ENCODE measurements at places on chromosomes 3 and 15. TPM values are rescaled to one million over a fixed set of nuclear protein-coding genes. Genes with fewer than 3 reads are reported as not detected.

EPHB3 gene
- total RNA-seq = not detected

CMSS1 gene
- total RNA-seq = 126 TPM

FOXL2 gene
- total RNA-seq = not detected

SEMA5B gene
- total RNA-seq = not detected

TEX55 gene
- total RNA-seq = not detected

C3orf33 gene
- total RNA-seq = 2.1 TPM

CKMT1A gene
- total RNA-seq = 0.66 TPM

P2RY13 gene
- total RNA-seq = not detected

PLSCR1 gene
- total RNA-seq = 86.0 TPM

MKRN3 gene
- total RNA-seq = 1.5 TPM

CDCP1 gene
- total RNA-seq = 3.2 TPM

ZNF660 gene
- 0.30 TPM for total RNA-seq

KLHL6 gene
- 44.9 TPM for total RNA-seq

SCN5A gene
- total RNA-seq = not detected

KIF15 gene
- 26.5 TPM for total RNA-seq

SCG5 gene
- total RNA-seq = 2.2 TPM

MYRIP gene
- not detected for total RNA-seq

FGF7 gene
- not detected for total RNA-seq

PTH1R gene
- not detected for total RNA-seq

IQCF5 gene
- not detected for total RNA-seq

NEDD4 gene
- 10.7 TPM for total RNA-seq

NPAP1 gene
- total RNA-seq = not detected

IMPG2 gene
- total RNA-seq = 0.05 TPM

ADGRG7 gene
- total RNA-seq = not detected

DGKG gene
- 0.14 TPM for total RNA-seq

SLC12A1 gene
- total RNA-seq = not detected

PPP1R14D gene
- not detected for total RNA-seq

HDC gene
- 2.7 TPM for total RNA-seq

KBTBD13 gene
- total RNA-seq = not detected

MUSTN1 gene
- 0.54 TPM for total RNA-seq

CPN2 gene
- not detected for total RNA-seq

GABRG3 gene
- not detected for total RNA-seq

ZIC4 gene
- not detected for total RNA-seq

LTF gene
- total RNA-seq = not detected

LRRIQ4 gene
- total RNA-seq = 0.09 TPM

CACNA1D gene
- 0.77 TPM for total RNA-seq

MESP2 gene
- not detected for total RNA-seq

SERPINI1 gene
- 0.49 TPM for total RNA-seq

ACP3 gene
- not detected for total RNA-seq

TNNC1 gene
- total RNA-seq = 1.5 TPM

DPPA2 gene
- total RNA-seq = not detected

CCR9 gene
- not detected for total RNA-seq

INKA1 gene
- total RNA-seq = 1.1 TPM

ALCAM gene
- 26.3 TPM for total RNA-seq

UQCRC1 gene
- total RNA-seq = 224 TPM

TNFAIP8L3 gene
- total RNA-seq = 0.77 TPM

CCR4 gene
- total RNA-seq = 86.6 TPM

POC1A gene
- 23.2 TPM for total RNA-seq

LSAMP gene
- not detected for total RNA-seq

IMP3 gene
- 108 TPM for total RNA-seq

BOC gene
- 1.9 TPM for total RNA-seq

HTR3E gene
- total RNA-seq = not detected

Measured in activated CD4-positive, alpha-beta T cell treated with anti-CD3 and anti-CD28 coated beads, Interleukin-2, amount 10 ng/mL, durations not matched to agents 24 days and 14 days (primary cell).